HCT116 (cell line): ENCODE measurements at places on chromosomes 11 and 22. TPM values are rescaled to one million over a fixed set of nuclear protein-coding genes. Genes with fewer than 3 reads are reported as not detected.
A peak's percentile ranks its signal among the peaks of the same experiment; 100 is the strongest.

GLYATL1 gene
- total RNA-seq, result not detected

GRCh38 chr22:37079158-37079557 is 27.6 kb downstream of the KCTD17 start:
- peaks cover 18% of the 10 kb centered on the region for H3K27me3 ChIP-seq
- H3K4me3 ChIP-seq, result no peak overlapping the region

DNA sequence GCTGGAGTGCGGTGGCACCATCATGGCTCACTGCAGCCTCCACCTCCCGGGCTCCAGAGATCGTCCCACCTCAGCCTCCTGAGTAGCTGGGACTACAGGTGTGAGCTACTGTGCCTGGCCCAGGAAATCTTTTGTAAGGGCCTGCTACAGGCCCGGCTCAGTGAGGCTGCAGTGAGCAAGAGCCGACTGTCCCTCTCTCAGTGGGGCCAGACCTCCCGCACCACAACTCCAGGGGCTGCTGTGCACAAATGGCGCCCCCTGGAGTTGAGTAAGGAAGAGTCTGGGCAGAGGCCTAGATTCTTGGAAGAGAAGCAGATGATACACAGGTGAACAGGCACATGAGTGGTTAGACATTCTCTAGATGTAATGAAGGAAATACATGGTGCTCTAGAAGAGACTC is 7.0 kb downstream of the SERHL2 start:
- H3K36me3 ChIP-seq, result no peaks in the 10 kb centered on the region
- DNase-seq, result no peak
- H3K27ac ChIP-seq, result no peak overlapping the region
- H3K4me3 ChIP-seq, result no peak overlapping the region

TUBA8 gene
- total RNA-seq, result 2.3 TPM

DNA sequence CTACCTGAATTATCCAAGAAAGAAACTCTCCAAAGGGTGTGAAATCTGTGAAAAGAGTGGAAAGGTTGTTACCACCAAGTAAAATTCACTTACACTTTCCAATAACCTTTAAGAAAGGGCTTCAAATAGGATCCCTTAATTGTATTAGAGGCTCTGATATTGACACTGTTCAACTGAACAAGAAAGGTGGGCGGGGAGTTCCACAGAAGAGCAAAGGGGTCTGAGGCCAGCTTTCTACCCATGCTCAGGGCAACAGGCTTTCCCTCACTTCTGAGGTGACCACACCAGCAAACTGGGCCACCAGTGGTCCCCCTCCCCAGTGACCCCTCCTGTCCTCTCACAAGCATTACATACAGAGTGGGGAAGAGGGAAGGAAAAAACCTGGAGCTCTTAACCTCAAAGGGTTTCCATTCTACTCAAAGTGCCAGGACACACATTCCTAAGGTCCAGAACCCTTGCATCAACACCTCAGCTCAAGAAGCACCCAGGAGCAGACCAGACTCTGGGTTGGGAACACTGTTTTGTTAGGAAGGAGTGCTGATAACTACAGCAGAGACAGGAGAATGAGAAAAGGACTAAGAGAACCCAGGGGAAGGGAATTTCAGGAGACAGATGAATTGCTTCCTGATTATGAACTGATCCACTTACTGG is 71.6 kb upstream of the AKIP1 start:
- no peak for DNase-seq
- no peaks in the 10 kb centered on the region for H3K36me3 ChIP-seq
- no peak overlapping the region for H3K27ac ChIP-seq
- H3K4me3 ChIP-seq, result no peak overlapping the region
- H3K27me3 ChIP-seq, result no peaks in the 10 kb centered on the region

- H3K36me3 ChIP-seq, result peaks cover 3% of the 10 kb centered on the region; the same call in 1 of the 2 replicates
- no peaks in the 10 kb centered on the region for H3K27me3 ChIP-seq
- no peak for DNase-seq
- peaks cover 31% of the 10 kb centered on the region for H3K4me1 ChIP-seq
- peak overlapping the region; percentile 85; the same call in 1 of the 2 replicates for H3K27ac ChIP-seq
These were observed 1.4 kb upstream of the PEX16 start for GRCh38 chr11:45918962-45919675.
